Osteocyte (in vitro differentiated cells): ENCODE measurements at places on chromosomes 12 and 14. TPM values are rescaled to one million over a fixed set of nuclear protein-coding genes. Genes with fewer than 3 reads are reported as not detected.
A peak's percentile ranks its signal among the peaks of the same experiment; 100 is the strongest.

GRCh38 chr12:92927436-92928281 lies 1.4 kb downstream of the EEA1 start:
- DNase-seq: no peak
- peak overlapping the region; percentile 89 for H3K27ac ChIP-seq
- no peaks in the 10 kb centered on the region for H3K27me3 ChIP-seq
- peaks cover 6% of the 10 kb centered on the region for H3K36me3 ChIP-seq
- peak overlapping the region; percentile 78 for H3K4me3 ChIP-seq

DNA sequence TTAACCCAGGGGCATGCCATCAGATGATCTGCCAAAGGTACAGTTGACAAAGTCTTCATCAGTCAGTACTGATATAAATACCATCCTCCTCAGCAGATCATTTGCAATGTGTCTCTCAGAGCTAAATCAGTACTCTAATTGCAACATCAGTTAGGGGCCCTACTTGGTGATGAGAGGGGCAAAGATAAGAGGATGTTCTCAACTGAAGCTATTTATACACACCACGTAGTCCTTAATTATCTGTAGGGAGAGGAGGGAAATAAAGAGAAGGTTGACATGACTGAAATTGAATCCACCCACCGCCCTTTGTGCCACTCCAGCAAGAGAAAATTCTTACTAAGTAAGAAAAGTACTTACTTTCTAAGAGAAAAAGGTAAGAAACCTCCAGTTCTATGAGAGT lies 157.8 kb upstream of the NUDT4 start:
- no peaks in the 10 kb centered on the region for H3K36me3 ChIP-seq
- H3K27ac ChIP-seq: no peak overlapping the region
- H3K4me1 ChIP-seq: peaks cover 4% of the 10 kb centered on the region
- no peak for DNase-seq

DNA sequence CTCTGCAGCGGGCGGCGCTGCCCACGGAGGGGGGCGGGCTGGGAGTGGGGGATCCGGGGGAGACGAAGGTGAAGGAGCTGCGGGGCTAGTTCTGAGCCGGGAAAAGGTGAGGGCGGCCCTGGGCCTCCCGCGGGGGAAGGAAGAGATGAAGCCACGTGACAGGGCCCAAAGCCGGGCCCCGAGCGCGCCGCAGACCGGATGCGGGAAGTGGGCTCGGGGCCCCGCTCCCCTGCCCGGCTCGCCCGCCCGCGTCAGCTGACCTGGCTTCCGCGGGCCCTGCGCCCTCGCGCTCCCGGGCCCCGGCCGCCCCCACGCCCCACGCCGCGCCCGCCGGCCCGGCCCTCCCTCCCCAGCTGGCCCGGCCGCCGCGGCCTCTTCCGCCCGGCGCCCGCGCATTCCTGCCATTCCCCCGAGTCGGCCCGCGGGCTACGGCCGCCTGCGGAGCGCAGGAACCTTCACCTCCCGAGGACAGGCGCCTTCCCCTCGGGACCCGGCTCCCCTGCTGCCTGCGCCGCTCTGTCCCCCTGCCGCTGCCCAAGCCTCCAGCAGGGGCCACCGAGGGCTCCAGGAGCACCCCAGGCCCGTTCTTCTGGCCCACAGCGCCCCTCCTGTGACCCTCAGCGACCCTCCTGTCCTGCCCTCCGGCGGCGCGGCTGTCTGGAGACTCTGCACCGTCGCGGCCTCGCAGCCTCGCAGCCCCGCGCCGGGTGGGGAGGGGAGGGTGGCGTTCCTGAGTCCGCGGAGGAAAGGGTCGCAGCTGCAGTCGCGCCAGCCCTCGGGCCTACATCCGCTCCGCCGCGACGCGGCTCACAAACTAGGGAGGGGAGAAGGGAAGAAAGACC lies 20.4 kb downstream of the NINJ2 start:
- DNase-seq: peak; percentile 89
- H3K27me3 ChIP-seq: no peaks in the 10 kb centered on the region
- H3K4me1 ChIP-seq: peaks cover 53% of the 10 kb centered on the region
- no peaks in the 10 kb centered on the region for H3K36me3 ChIP-seq
- H3K4me3 ChIP-seq: peak overlapping the region; percentile 47
- H3K27ac ChIP-seq: peak overlapping the region; percentile 82

DNA sequence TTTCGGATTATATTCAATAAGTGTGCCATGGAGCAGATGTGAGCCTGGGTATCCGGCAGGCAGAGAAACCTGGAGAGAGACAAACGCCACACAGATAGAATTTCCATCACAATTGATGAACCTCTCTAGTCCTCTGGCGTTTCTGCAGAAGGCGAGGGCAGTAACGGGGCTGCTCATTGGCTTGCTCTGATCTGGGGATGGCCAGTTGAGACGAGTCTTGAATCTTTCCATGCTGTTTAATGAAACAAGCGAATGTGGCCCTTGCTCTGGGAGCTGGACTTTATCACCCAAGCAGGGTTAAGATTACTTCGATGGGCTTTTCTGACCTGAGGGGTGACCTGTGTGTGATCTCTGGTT lies 42.4 kb upstream of the CLMN start:
- no peak for DNase-seq
- peaks cover 50% of the 10 kb centered on the region for H3K27me3 ChIP-seq
- no peak overlapping the region for H3K4me3 ChIP-seq
- no peak overlapping the region for H3K27ac ChIP-seq

- no peak overlapping the region for H3K27ac ChIP-seq
- no peaks in the 10 kb centered on the region for H3K27me3 ChIP-seq
- H3K4me3 ChIP-seq: no peak overlapping the region
- H3K4me1 ChIP-seq: peaks cover 5% of the 10 kb centered on the region
- no peak for DNase-seq
Observed at GRCh38 chr14:99630202-99630601, 14.7 kb upstream of the HHIPL1 start.

DNA sequence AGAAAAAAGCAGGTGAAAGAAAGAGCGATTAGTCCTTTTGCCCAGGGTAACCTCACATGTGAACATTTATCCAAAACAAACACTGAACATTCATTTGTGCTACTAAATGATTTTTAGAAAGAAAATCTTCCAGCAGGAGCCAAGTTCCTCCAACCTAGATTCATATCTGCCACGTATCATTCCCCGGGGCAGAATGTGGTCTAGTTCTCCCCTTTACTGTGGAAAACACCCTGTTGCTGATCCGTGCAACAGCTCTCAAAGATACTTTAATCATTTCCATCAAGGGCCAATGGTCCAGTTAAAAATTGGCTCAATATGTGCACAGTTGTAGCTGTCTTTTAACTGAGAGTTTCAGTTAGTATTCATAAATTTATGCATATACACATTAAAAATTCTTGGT lies 479.1 kb downstream of the ATP23 start:
- no peak overlapping the region for H3K4me3 ChIP-seq
- H3K27ac ChIP-seq: peak overlapping the region; percentile 91
- DNase-seq: no peak
- H3K27me3 ChIP-seq: no peaks in the 10 kb centered on the region

- peaks cover 3% of the 10 kb centered on the region for H3K27me3 ChIP-seq
- no peak overlapping the region for H3K4me3 ChIP-seq
- no peaks in the 10 kb centered on the region for H3K36me3 ChIP-seq
- H3K27ac ChIP-seq: no peak overlapping the region
Observed at GRCh38 chr12:84691266-84691665, 221.3 kb downstream of the SLC6A15 start.

- no peak for DNase-seq
- H3K36me3 ChIP-seq: no peaks in the 10 kb centered on the region
- no peaks in the 10 kb centered on the region for H3K27me3 ChIP-seq
- H3K27ac ChIP-seq: no peak overlapping the region
- H3K4me1 ChIP-seq: peaks cover 7% of the 10 kb centered on the region
Observed at GRCh38 chr14:44384093-44384492, 123.0 kb downstream of the FSCB start.

SDS gene
- total RNA-seq: not detected in 2 replicates

GRCh38 chr12:3446235-3446634 lies 44.8 kb upstream of the PRMT8 start:
- no peak overlapping the region for H3K4me3 ChIP-seq
- H3K4me1 ChIP-seq: no peaks in the 10 kb centered on the region
- H3K36me3 ChIP-seq: no peaks in the 10 kb centered on the region
- H3K27ac ChIP-seq: no peak overlapping the region
- H3K27me3 ChIP-seq: peaks cover 8% of the 10 kb centered on the region

- peaks cover 19% of the 10 kb centered on the region for H3K4me1 ChIP-seq
- no peak overlapping the region for H3K27ac ChIP-seq
- H3K36me3 ChIP-seq: peaks cover 17% of the 10 kb centered on the region
- no peak overlapping the region for H3K4me3 ChIP-seq
Observed at GRCh38 chr12:1445807-1446206, 148.6 kb downstream of the FBXL14 start.

PLXNC1 gene
- total RNA-seq: 0.32 and 1.1 TPM in 2 replicates

NGB gene
- total RNA-seq: not detected in 2 replicates

DNA sequence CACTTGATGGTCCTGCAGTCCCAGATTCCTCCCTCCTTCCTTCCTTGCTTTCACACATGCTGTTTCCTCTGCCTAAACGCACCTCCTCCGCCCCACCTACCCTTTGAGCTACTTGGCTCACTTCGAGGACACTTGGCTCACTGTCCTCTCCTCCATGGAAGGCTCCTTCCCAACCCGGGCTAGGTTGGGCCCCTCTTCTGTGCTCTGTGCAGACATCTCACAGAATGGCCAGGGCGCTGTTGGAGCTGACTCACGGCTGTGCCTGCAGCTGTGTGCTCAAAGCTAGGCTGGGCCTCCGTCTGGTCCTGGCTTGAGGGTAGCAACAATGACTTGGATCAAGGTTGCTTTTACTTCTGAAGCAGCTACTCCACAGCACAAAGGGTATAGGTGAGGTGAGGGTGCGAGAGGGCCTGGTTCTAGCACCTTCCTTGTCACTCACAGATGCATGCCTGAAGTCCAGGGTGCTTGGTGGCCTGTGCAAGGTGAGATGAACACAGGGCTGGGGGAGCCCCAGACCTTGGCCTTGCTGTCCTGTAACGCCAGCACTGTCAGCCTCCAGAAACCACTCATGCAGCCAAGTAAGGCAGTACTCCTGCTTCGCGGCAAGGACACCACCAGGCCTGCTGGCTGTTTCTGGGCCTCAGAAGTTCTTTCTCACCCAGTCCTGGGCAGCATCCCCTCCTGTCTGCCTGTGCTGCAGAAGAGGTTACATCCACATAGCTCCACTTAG lies 61.8 kb downstream of the GALNT16 start:
- H3K4me3 ChIP-seq: no peak overlapping the region
- peaks cover 13% of the 10 kb centered on the region for H3K4me1 ChIP-seq
- H3K27ac ChIP-seq: no peak overlapping the region
- no peaks in the 10 kb centered on the region for H3K27me3 ChIP-seq
- DNase-seq: no peak
- no peaks in the 10 kb centered on the region for H3K36me3 ChIP-seq

KRT7 gene
- total RNA-seq: 168 and 178 TPM in 2 replicates

DNA sequence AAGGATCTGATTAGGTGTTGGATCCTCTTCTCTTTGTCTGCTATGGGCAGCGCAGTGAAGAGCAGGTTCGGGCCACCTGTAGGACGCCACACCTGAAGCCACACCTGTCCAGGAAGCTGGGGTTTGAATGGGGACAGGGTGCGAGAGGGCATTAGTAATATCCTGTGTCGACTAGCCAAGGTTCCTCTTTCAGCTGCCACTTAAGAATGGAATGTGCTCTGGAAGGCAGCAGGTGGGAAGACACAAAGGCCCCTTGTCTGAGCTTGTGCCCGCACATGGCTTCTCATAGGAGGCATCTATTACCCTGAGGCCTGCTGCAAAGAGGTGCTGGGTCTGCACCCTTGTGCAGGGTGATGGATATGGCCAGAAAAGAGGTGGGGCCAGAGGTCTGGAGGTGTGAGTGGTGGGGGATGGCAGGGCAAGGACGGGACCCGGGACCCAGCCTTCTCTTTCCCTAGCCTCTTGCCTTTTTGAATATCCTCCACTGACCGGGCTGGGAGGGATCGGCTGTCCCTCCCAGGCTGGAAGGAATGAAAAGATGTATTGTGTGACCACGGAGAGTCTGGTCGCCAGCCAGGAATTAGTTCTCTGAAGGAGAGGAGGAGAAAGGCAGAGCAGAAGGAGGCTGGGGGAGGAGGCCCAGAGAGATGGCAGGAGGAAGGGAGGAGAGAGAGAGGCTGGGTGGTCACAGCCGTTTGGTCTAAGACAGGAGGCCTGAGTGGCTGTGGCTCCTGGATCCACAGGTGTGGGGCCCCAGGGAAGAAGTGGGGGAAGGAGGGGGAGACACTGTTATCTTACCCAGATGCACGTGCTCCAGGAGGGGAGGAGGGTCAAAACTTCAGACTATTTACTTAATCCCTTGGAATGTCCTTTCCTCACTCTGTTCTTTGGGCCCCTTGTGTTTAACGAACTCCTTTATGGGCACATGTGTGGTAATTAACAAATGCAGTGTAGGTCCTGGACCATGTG lies 101.5 kb downstream of the SMOC1 start:
- H3K4me1 ChIP-seq: no peaks in the 10 kb centered on the region
- no peak overlapping the region for H3K27ac ChIP-seq
- no peaks in the 10 kb centered on the region for H3K36me3 ChIP-seq
- H3K27me3 ChIP-seq: peaks cover 6% of the 10 kb centered on the region

FAIM2 gene
- 1.4 and 1.5 TPM in 2 replicates for total RNA-seq

DNA sequence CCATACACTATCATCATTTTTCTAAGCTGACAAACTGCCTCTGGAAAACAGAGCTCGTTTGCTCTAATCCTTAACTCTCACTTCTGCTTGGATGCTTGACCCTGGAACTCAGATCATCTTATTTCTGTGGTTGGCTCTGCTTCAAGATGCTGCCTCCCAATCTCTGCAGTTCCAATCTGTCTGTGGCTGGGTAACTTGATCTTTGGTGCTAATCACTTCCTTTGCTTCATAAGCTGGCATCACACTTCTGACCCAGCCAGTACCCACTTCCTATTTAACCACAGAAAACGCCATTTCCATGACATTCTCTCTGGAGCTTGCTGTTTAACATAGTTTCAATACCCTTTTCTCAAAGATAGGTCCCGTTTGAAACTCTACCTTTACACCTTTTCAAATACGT lies 254.2 kb downstream of the ACSS3 start:
- peaks cover 16% of the 10 kb centered on the region for H3K27me3 ChIP-seq
- H3K4me1 ChIP-seq: no peaks in the 10 kb centered on the region
- no peaks in the 10 kb centered on the region for H3K36me3 ChIP-seq
- no peak overlapping the region for H3K4me3 ChIP-seq

ZC2HC1C gene
- 0.08 and 1.0 TPM in 2 replicates for total RNA-seq

- peaks cover 83% of the 10 kb centered on the region for H3K4me1 ChIP-seq
- no peak for DNase-seq
- H3K27me3 ChIP-seq: no peaks in the 10 kb centered on the region
- H3K4me3 ChIP-seq: peak overlapping the region; percentile 56
- H3K27ac ChIP-seq: peak overlapping the region; percentile 98
Observed at GRCh38 chr14:95523051-95523814, 6.8 kb upstream of the SYNE3 start.

DNA sequence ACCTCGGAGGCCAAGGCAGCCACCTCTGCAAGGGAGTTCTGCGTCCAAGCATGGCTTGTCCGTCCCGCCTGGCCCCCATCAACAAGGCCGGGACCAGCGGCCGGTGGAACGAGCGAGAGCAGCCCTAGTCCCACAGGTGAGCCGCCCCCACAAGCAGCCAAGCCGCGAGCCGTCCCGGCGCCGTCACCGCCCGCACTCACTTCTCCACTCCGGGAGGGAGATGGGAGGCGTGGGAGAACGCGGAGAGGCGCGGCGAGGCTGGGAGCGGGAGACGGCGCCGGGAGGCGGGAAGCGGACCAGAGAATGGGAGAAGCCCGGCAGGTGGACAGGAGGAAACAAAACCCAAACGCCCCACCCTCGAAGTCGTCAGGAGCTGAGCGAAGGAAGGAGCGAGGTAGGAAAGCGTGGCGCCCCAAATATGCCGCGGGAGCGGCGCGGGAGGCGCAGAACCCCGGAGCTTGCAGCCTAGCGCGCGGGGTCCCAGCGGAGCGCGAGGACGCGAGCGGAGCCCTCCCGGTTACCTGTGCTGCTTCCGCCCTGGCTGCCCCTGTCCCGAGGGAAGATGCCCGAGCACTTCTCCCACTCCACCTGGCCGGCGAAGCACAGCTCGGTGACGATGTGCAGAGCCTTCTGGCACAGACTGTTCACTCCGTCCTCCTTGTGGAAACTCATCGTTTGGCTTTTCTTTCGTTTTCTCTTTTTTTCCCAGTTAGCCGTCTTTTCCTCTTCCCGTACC lies 600 bp downstream of the SYT10 start:
- H3K4me3 ChIP-seq: peak overlapping the region; percentile 85
- no peaks in the 10 kb centered on the region for H3K36me3 ChIP-seq
- DNase-seq: peak; percentile 84
- no peak overlapping the region for H3K27ac ChIP-seq
